Glomerular endothelial cell (primary cell): ENCODE measurements at places on chromosomes 2 and 18. TPM values are rescaled to one million over a fixed set of nuclear protein-coding genes. Genes with fewer than 3 reads are reported as not detected.

GRCh38 chr2:191539068-191539467, 138.9 kb upstream of the NABP1 start:
- no peak for DNase-seq

DNA sequence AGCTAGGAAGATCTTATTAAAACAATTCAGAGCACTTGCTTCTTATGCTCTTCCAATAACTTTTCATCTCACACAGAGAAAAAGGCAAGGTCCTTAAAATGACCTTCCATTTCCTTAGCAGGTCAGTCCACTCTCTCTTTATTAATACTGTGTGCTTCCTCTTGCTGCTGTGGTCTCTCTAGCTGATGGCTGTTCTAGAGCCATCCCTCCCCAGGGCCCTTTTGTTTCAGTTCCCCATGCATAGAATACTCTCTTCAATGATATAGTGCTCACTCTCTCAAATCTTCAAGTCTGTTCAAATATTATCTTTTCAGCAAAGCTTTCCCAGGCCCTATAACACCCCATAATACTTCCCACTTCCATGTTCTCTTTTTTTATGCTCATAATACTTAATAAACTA, 469.3 kb downstream of the METTL4 start:
- no peak for DNase-seq

DNA sequence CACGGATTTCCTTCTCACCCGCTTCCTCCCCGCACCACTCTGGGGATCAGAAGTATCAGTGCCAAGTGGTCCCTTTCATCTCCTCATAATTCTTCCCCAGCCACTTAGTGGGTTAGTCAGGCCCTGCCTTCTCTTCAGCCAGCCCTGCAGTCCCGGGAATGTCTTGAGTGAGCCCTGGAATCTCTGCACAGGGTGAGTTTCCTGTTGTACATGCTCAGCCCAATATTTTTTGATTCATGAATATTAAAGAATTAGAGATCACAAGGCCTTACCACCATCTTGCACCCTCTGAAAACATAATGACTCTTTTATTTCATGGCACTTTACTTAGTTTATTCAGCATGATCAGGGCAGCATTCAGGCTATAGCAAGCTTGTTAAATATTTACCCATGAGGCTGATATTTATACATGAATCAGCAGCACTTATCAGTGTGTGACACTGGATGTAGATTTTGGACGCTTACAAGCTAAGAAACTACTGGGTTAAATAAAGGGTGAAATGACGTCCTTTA, 159.4 kb upstream of the FOSL2 start:
- no peak for DNase-seq

- no peak for DNase-seq
Measured at GRCh38 chr18:11868230-11868629, 17.0 kb downstream of the CHMP1B start.

GRCh38 chr2:144702051-144702450, 182.1 kb upstream of the ZEB2 start:
- DNase-seq = no peak

DNA sequence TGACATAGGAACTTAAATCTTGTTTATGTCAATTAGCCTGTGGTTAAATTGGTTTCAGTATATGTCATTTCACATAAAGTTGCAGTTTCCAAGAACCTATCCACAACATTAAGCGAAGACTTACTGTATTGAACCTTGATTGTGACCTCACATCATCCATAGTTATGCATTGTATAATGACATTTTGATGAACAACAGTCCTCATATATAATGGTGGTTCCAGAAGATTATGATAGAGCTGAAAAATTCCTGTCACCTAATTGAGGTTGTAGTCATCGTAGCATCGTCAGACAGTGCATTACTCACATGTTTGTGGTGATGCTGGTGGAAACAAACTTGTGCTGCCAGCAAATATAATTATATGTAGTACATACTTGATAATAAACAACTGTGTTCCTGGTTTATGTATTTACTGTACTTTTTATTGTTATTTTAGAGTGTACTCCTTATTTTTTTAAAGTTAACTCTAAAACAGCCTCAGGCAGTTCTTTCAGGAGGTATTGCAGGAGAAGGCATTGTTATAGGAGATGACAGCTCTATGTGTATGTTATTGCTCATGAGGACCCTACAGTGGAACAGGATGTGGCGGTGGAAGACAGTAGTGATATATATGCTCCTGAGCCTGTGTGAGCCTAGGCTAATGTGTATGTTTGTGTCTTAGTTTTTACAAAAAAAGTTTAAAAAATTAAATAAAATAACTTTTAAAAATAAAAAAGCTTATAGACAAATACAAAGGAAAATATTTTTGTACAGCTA, 56.6 kb downstream of the UBE2E3 start:
- no peak for DNase-seq

DNA sequence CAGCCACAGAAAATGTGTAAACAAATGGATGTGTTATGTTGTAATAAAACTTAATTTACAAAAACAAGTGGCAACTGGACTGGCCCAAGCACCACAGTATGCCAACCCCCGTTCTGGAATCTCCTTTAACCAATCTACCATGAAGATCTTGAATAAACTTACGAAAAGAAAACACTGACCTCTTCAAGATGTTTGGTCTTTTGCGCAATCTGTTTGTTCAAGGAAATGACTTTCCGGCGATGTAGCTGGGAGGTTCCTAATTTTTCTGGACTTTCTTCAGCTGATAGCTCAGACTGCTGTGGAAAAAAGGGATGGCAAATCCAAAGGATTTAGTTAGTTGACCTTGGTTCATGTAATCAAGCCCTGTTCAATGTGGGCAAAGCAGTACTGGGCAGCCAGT, 55.7 kb downstream of the CCDC93 start:
- DNase-seq = peak; percentile 72

DNA sequence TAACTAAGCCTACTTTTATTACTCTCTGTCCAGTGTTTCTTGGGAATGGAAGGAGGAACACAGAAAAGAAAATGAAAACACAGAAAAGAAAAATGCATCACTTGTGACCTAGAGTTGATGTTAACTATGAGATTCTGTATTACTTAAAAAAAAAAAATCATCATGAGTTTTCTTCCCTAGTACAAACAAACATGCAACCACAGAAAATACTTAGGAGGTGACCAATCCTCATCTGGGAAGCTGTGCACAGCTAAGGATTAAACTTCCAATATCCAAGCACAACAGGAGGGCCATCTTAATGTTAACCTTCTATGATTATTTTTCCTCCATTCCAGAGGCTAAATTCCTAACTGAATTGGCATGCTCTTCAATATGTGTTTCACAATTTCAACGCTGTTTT, 1140.4 kb downstream of the LRP1B start:
- DNase-seq = no peak

- no peak for DNase-seq
Measured at GRCh38 chr2:172056293-172056692, 29.0 kb upstream of the DLX1 start.

- DNase-seq = no peak
Measured at GRCh38 chr2:32732120-32732519, 104.3 kb downstream of the TTC27 start.

- no peak for DNase-seq
Measured at GRCh38 chr2:168639441-168639898, 163.0 kb upstream of the NOSTRIN start.

GRCh38 chr2:167336213-167336612, 447.9 kb downstream of the XIRP2 start:
- DNase-seq = no peak

DNA sequence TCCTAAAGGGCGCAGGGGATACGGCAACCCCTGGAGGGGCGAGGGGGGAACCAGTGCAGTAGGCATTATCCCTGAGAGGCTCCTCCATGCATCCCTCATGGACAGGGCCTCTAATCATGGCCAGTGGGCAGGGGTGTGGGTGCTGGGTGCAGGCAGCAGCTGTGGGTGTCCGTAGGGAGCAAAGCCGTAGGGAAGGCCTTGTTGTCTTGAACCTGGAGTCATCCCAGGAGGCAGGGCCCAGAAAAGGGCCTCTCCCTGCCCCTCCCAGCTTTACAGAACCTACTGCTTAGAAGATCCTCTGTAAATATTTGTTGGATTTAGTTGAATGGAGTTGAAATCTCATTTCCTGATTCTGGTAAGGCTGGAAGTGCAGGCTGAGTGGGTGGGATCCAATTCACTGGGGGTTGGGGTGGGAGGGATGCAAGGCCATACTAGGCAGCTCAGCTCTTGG, 207.0 kb upstream of the HAAO start:
- no peak for DNase-seq

- DNase-seq = no peak
Measured at GRCh38 chr2:145289946-145290345, 770.0 kb upstream of the ZEB2 start.

DNA sequence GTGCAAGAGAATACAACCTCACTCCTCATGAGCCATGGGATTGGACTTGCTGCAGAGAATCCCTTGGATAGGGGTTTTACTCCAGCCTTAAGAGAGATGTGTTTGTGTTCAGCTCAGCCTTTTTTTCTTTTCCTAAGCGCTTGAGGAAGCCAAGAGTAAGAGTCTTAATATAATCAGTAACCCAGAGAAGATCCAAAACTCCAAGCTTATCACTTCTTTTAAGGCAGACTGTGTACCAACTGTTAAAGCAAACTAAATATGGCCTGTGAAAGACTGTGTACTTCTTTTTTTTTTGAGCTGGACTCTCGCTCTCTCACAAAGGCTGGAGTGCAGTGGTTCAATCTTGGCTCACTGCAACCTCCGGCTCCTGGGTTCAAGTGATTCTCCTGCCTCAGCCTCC, 30.4 kb downstream of the MSGN1 start:
- DNase-seq = no peak

- DNase-seq = no peak
Measured at GRCh38 chr2:183541766-183542165, 417.5 kb downstream of the NUP35 start.

DNA sequence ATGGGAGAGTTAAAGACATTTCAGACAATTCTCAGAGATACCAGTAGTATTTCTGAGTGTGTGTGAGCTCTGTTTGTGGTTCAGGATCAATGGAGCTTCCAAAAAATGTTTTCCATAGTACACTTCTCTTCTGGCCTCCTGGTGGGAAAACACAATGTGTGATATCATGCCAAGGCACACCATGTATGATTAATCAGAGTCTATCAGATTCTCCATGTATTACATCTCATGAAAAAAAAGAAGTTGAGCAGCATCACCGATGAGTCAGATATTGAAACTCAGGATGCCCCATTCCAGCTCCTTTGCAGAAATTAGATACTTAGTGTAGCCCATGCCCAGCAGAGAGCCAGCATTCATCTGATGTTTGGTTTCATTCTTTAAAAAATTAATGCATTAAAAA, 620.3 kb upstream of the POU3F3 start:
- DNase-seq = no peak

- DNase-seq = no peak
Measured at GRCh38 chr2:233063269-233063975, 3.3 kb downstream of the INPP5D start.

GRCh38 chr18:58495207-58495606, 133.7 kb downstream of the ALPK2 start:
- DNase-seq = no peak

DNA sequence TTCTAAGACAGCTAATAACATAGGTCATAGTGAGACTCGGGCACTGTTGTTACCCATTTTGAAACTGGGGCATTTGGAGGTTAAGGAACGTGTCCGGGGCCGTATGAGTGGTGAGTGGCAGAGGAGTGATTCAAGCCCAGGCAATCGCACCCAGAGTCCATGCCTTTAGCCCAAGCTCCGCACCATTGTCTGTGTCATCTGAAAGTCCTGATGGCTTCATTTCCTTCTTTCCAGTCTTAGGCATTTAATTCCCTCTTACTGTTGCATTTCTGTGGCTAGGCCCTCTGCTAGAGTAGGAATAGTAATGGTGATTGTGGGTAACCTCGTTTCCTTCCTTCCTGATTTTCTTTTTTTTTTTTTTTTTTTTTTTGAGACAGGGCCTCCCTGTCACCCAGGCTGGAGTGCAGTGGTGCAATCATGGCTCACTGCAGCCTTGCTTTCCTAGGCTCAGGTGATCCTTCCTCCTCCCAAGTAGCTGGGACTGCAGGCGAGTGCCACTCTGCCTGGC, 49.8 kb upstream of the ASB1 start:
- no peak for DNase-seq

DNA sequence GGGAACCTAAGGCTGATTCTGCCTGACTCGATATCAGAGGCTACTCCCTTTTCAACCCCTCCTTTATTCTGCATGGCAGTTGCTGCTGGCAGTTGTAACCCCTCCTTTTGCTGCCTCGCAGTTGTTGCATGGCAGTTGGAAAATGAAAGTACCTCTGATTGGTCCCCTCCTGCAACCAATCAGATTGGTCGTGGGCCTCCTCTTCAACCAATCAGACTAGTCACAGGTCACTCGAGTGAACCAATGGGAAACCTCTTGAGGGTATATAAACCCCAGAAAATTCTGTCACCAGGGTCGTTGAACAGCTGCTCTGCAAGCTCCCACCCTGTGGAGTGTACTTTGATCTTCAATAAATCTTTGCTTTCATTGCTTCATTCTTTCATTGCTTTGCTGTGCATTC, 294.3 kb upstream of the SLC8A1 start:
- DNase-seq = no peak

- DNase-seq = no peak
Measured at GRCh38 chr2:34373586-34374233, 774.6 kb upstream of the FAM98A start.

DNA sequence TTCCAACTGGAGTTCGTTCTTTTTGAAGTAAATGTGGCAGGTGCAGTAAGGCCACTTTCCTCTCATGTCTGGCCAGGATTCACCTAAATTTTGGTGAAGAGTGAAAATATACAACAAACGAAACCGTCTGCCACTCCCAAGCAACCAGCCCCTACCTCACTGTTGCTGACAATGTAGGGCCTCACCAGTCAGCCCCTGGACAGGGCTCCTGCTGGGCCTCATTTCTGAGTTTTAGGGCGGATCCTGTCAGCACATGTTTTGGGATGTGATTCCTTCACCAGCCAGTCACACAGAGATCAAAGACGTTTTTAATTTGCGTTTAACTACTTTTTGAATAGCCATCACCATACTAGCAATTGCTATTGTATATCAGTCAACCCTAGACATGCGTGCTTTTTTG, 185.0 kb downstream of the WDR7 start:
- DNase-seq = no peak

- DNase-seq = no peak
Measured at GRCh38 chr18:47756364-47757016, 174.0 kb downstream of the SMAD2 start.

GRCh38 chr2:196441527-196441926, 198.0 kb upstream of the CCDC150 start:
- no peak for DNase-seq

Gene MYOM1
- 0.15 and 0.41 TPM in 2 replicates for total RNA-seq

Gene ADNP2
- 15.5 and 21.4 TPM in 2 replicates for total RNA-seq

Gene ANKRD30B
- 0.70 TPM in 1 of 2 replicates, not detected in the other for total RNA-seq

Gene CIB4
- total RNA-seq = not detected in 2 replicates

Gene KCNG2
- total RNA-seq = not detected in 2 replicates

Gene ERMN
- total RNA-seq = 0.19 TPM in 1 of 2 replicates, not detected in the other

Gene SAG
- not detected in 2 replicates for total RNA-seq

Gene CCDC68
- 0.97 and 3.2 TPM in 2 replicates for total RNA-seq

Gene LYG1
- total RNA-seq = 1.2 TPM in 1 of 2 replicates, not detected in the other

Gene CNDP1
- not detected in 2 replicates for total RNA-seq

Gene ARHGAP28
- 6.9 and 16.5 TPM in 2 replicates for total RNA-seq

Gene PAX3
- total RNA-seq = not detected in 2 replicates

Gene EPAS1
- 239 and 676 TPM in 2 replicates for total RNA-seq
